Urothelium cell line (cell line): ENCODE measurements at places on chromosomes 7 and 10.

GRCh38 chr10:11898372-11899066 is 75.4 kb downstream of the PROSER2 start:
- peak; percentile 92 for DNase-seq

GRCh38 chr10:31936933-31937332 is 8.3 kb upstream of the ARHGAP12 start:
- DNase-seq, result no peak

DNA sequence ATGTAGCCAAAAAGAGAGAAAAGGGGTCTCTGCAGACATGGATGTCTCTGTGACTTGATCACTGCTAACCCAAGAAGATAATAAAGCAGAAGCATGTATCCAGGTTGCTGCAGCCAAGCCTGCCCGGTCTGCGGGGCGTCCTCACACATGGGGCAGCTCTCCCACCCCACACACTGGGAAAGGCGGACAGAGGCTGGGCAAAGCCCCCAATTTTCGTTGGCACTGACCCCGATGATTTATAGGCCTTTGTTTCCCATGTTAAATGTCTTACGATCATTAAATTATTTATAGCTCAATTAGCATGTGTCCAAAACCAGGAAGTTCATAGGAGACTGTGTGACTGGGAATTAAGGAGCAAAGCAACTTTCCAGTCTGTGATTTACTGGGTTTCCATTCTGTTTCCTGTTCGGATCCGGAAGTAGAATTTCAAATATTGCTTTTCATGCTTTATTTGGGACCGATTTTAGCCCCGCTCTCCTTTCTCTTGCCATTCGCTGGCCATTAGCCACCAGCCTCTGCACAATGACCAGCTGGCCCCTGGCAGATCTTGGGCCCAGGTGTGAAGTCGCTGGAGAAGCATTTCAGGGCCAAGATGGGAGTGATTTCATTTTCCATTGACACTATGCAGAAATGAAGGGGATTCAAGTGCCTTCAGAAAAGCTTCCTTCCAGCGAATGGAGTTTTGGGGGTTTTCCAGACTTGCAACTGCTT is 91.6 kb downstream of the EGFR start:
- DNase-seq, result no peak

- no peak for DNase-seq
Measured at GRCh38 chr7:158133515-158134271, 453.9 kb downstream of the PTPRN2 start.

DNA sequence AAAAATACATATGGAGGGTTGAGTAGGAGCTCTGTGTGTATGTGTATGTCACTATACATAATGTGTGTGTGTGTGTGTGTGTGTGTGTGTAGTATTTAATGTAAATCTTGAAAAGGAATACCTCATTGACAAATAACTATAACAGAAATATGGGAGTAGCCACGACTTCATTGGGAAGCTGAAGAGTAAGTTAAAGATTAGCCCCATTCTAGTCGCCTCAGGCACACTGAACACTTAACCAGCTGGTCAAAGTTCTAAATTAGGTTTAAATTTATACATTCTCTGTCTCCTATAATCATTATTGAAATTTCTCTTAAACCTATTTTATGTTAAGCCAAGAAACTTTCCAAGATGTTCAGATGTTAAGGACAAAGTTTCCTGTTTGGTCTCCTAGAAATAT is 45.3 kb downstream of the FAM13C start:
- DNase-seq, result no peak

DNA sequence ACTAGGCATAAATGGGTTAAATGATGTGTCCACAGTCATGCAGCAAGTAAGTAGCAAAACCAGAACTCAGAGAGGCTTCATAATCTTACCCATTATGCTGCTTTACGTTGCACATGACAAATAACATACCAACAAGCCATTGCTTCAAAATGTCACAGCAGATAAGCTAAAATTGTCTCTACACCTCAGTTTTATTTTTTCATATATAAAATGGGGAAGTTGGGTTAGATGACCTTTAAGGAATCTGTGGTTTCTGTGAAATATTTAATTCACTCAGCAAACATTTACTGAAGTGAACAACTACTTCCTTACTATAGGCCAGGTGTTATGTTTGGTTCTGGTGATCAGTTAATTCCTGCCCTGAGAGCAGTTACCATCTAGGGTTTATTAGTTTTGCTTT is 2.2 kb upstream of the ASCC1 start:
- DNase-seq, result no peak

DNA sequence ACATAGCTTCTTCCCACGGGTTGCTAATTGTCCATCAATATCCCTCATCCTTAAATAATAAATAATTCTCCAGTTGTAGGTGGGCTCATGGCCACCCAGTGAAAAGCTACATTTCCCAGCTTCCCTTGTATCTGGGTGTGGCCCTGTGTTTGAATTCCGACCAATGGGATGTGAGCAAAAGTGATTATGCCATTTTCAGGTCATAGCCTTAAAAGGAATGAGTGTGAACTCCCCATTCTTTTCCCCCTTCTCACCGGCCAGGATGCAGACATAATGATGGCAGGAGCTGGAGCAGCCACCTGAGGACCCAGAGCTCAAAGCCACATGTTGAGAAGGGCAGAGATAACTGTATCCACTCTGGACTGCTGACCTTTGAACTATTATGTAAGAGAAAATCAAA is 30.3 kb upstream of the CALU start:
- DNase-seq, result no peak

DNA sequence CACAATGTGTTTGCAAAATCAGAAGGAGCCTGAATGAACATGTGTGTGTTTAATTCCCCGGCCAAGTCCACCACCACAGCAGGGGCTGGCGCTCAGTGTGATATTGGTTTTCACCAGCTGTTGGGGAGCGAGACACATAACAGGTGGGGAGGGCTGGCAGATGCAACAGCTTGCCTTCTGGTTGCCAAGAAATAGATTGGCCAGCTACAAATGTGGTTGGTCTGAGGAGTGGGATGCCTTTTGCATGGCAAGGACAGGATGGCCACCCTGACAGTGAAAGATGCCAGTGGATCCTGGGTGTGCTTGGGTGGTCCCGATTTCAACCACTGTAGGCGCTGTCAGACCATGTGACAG is 292.5 kb upstream of the FZD8 start:
- no peak for DNase-seq

- peak; percentile 44 for DNase-seq
Measured at GRCh38 chr7:32658034-32658433, 162.7 kb downstream of the AVL9 start.

DNA sequence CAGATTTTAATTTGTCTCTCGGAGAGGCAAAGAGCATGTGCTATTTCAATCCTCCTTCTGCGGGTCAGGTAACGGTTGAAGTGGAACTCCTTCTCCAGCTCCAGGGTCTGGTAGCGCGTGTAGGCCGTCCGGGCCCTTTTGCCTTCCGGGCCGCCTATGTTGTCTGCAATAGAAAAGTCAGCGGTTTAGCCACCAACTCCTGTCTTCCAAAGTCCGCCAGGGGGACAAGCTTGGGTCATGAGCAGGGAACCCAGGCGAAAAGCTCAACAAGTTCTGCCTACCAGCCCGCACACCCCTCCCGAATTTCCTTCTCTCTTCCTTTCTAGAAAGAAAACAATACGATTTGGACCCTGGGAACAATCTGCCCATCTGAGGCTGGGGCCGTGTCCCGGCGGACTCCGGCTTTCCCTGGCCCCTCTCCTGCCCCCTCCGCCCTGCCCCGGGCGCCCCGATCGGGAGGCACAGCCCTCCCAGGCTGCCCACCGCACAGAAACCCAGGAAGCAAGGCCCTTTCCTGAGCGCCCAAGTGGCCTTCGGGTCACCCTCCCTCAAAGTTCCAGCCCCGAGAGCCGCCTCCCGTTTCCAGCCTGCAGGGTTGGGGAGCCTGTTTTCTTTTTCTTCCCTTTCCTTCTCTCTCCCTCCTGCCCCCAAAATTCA is 1.4 kb downstream of the HOXA5 start:
- DNase-seq, result no peak

- no peak for DNase-seq
Measured at GRCh38 chr7:121372376-121373010, 23.6 kb downstream of the FAM3C start.

GRCh38 chr7:157685430-157686284 is 348.9 kb downstream of the DNAJB6 start:
- DNase-seq, result no peak

GRCh38 chr7:154914308-154914995 is 88.5 kb downstream of the PAXIP1 start:
- no peak for DNase-seq

DNA sequence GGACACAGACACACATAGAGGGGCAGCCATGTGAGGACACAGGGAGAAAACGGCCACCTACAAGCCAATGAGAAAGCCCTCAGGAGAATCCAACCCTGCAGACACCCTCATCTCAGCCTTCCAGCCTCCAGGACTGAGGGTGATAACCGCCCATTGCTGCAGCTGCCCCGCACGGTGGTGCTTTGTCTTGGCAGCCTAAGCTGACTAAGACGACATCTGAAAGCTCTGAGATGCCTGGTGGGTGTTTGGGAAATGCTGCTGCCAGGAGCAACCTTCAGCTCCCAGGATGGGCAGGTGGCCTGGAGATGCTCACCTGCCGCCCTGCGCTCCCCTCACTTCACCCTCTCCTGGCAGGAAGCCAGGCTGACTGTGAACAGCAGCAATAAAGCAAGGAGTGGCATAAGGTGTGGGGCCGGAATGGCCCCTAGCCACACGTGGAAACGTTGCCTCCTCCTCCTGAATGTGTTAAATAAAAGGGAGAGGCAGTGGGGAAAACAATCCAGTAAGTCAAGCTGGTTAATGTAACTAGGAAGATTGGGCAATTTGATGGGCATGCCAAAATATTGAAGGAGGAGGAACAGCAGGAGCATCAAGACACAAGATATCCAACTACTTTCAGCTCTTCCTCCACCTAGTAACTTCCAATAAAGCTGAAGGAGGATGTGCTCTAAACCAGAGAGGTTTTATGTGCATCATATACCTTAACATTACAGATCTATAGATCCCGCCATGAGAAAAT is 121.5 kb downstream of the TNS3 start:
- no peak for DNase-seq

GRCh38 chr10:88120599-88121333 is 257.3 kb downstream of the PTEN start:
- DNase-seq, result no peak

GRCh38 chr7:7424151-7424873 is 111.4 kb downstream of the COL28A1 start:
- peak; percentile 82 for DNase-seq

DNA sequence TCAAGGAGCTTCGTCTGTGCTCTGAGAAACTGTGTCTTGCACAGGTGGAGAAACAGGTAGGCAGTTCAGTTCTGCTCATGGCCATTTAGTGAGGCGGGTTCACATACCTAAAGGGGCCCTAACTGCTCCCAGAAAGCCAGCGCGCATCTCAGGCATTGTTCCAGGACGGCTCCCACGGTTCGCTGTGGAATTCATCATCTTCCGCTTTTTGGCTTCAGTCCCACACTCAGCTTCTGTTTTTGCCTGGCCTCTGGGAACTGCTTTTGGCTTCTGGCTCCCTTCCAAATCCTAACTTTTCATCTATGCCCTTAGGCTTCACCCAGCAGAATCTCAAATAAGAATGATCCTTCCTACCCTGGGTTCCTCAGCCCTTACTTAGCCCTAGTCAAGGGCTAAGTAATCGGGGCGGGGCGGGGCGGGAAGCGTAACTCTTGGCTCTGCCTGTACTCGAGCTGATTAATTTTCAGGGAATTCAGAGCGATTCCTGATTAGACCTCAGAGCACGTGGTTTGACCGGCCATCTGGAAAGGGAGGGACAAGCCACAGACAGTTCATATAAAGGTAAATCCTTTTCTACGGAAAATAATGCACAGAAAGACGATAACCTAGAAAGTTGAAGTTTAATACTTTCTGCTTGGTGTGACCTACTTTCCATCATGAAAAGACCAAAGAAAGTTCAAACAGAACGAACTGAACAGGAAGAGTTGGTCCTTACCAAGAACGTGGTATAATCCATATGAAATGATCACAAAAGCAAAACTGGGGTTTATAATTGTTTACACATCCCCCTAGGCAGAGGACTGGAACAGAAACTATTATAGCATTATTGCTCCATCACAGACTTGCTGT is 105.7 kb downstream of the ST8SIA6 start:
- peak; percentile 82 for DNase-seq

DNA sequence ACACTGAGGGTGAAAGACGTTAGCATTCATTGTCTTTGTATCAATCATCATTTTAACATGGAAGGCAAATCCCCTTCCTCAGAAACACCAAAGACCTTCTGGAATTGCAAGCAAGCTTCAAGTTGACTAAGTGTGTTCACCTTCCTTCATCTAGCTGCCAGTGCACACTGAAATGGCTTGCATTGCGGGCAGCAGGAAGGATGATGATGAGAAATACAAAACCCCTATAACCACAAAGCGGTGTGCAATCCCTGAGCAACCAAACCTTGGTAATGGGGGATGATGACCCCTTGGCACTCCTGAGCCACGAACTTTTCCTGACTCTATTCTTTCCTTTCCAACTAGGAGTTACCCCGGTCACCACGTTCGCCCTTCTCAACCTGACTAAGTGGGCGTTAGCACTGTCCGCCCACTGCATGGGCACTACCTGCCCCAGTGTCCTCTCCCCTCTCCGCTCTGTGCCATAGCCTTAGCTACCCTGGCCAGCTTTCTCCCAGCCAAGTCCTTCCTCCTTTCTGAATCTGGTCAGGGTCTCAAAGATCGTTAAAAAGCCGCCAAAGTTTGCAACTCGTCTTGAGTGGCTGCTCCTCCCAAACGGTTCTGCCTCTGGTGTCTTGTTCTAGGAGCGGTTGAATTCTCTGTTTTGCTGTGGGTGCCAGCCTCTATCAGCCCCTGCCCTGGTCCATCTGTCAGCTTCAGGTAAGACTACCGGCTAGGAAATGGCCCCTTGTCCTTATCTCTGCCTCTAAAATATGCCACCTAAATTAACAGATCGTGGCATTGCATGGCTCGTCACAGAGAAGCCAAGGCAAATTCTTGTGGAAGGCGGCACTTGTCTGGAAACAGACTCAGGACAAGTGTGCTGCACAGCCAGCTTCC is 586 bp upstream of the AOC1 start:
- DNase-seq, result no peak

- no peak for DNase-seq
Measured at GRCh38 chr7:111775206-111775605, 212.9 kb upstream of the IMMP2L start.

DNA sequence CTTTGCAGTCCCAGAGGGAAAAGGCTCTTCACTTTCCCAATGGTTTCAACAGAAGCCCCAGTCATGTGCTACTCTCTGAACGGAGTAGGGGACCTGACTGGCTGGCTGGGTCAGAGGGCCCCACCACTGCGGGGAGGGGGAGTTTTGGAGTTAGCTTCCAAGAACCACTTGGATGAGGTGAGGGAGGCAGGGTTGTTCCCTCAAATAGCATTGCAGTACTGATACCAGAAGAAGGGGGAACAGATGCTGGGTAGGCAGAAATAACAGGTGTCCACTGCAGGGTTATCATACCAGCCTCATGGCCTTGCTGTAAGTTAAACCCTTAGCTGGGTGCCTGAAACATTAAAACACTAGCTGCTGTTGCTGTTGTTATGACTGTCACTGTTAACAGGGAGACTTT is 131.3 kb downstream of the UBE2H start:
- DNase-seq, result no peak

- no peak for DNase-seq
Measured at GRCh38 chr7:50356212-50356944, 51.9 kb downstream of the IKZF1 start.
